ENCODE measurements at places on chromosomes 6 and 20.

DNA sequence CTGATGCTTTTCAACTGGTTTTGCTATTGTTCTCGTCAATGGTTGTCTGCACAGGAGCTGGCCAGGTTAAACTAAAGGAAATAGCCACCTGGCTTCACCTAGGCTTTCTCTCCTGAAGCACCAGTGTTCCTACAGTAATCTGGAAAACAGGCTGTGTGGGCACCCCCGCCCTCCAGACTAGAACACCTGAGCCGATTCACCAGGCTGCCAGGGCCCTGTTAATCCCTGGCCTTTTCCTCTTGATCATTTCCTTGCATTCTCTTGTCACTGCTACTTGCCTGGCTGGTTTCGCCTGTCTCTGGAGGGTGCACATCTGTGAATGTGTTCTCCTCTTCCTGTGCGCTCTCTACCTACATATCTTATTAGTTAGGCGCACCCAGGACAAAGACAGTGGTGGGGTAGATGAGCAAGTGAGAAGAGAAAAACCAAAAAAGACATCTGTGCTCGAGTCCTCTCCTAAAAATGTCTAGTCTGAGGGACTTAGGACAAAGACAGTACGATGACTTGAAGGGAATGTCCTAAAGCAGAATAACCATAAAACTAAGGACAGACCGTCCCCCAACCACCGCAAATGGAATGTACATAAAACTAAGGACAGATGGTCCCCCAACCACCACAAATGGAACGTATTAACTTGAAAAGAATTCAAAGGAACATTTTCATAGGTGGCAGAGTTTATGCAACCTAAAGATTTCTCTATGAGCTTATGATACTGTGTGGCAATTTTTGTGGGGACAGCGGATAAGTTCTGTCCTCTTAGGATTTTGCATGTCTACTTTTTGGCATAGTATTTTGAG, 45.9 kb upstream of the EMILIN3 start:
- no peak for DNase-seq

DNA sequence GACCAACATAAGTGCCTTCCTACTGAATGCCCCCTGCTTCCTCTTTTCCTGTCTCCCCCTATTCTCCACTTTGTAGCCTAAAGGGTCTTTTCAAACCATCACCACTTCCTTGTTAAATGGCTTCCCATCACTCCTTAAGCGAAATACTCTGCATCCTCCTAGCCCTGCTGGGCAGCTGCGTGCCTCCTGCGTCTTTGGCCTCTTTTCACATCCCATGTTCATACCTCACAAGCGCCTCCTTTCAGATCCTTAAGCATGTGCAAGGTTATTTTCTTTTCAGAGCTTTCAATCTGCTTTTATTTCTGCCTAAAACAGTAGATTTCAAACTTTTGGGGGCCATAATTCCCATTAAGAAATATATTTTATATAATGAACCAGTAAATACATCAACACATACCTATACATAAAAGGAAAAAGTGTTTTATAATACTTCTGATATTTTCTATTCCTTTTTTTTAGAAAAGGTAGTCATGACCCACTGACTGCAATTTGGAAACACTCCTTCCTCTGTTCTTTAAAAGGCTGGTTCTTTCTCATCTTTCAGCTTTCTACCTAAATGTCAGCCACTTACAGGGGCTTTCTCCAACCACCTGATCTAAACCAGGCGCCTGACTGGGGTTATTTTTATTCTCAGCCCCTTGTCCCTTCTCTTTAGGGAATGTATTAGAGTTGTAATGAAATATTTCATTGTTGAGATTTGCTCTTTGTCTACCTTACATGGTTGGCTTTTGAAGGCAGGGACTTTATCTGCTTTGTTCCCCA, 84.1 kb downstream of the PRDM1 start:
- no peak for DNase-seq

- no peak for DNase-seq
Measured at GRCh38 chr6:4350567-4351519, 215.5 kb upstream of the ECI2 start.

DNA sequence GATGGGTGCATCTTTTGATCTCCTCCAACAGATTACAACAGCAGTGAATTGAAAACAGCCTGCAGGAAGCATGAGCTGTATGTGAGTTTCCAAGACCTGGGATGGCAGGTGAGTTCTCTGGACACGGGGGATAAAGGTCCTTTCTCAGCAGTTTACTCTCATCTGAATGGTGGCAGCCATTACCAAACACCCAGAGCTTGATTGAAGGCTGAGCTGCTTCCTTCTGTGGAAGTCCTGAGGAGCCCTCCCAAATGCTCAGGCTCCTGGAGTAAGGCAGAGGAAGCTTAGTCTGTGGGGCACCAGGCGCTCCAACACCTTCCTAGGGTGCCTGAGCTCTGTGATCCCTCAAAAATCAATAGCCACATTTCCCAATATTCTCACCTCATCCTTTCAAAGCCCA, 31.5 kb downstream of the TXNDC5 start:
- no peak for DNase-seq

- DNase-seq: peak; percentile 3
Measured at GRCh38 chr6:51855310-51856082, 231.9 kb downstream of the PKHD1 start.

DNA sequence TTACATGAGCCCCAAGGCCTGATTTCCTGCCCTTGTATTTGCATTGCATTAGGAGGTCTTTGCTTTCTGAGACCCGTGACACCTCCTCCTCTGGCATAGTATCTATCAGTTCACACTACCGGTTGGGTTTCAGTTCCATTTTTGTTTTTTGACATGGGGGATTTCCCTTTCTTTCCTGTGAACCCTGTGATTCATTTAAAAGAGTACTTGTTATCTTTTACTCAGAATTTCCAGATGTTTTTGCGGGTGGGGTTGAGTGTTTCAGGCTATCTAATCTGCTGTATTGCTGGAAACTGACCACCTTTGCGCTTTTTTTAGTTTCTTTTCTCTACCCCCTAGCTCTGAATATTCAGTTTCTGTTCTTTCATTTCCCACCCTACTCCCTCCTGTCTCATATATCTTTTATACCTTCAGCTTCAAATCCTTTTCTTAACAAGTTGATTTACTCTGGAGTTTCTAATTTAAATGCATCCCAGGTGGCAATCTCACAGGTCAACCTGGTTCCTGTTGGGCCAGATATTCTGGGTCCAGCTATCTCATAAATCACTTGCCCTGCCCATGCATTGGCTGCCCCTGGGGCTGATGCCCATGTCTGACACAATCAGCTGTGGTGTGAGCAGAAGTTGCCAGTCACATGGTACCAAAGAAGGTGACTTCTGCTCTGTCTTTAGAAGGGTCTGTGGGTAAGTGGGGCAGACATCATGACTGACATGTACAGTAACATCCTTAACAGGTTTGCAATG, 14.3 kb upstream of the NCOA3 start:
- peak; percentile 68 for DNase-seq
